ENCODE measurements at places on chromosomes 3 and 15.

- DNase-seq, result no peak
Observed at GRCh38 chr3:143855183-143855582, 6.9 kb upstream of the SLC9A9 start.

DNA sequence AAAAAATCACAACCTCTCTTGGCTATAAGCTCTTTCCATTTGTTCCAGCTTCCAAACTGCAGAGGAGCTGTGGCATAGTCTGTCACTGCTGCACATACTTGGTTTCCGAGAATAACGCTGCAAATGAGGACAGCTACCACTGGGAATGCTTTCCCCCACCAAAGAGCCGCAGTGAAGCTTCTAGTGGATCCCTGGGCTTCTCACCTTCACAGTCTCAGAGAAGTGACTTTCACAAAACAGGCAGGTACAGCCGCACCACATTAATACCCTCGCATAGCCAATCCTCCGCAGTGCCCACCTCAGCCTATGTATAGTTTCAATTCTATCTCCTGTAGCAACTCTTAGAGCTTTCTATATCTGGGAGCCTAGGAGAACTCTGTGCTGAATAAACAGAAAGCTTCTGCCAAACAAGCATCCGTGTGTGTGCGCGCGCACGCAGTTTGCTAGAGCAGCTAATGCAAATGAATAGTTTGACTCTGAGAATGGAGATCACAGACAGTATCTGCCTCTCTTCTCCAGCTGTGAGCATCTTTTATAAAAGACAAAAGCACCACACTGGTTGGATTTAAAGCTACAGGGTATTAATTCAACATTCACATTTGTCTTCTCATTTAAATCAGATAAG lies 81.9 kb upstream of the PLXND1 start:
- no peak for DNase-seq

DNA sequence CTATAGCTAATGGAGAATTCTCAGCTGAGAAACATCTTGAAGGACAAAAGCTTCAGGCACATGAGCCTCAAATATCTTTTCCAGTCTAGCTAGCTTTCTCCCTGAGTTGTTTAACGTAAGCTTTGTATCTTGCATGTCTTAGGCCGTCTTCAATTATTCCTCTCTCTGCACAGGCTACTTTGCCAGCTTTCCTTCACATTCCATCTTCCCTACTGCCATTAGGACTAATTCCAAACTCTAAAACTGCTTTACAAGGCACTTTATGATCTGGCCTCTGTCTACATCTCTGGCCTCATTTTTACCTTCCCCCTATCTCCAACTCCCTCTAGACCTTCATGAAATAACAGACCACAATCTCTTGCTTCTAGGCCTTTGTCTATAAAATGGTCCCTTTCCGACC lies 171.4 kb downstream of the GREM1 start:
- DNase-seq, result no peak

- DNase-seq, result no peak
Observed at GRCh38 chr3:9681723-9682081, 21.9 kb upstream of the CPNE9 start.

GRCh38 chr3:134809427-134810051 lies 14.5 kb downstream of the EPHB1 start:
- no peak for DNase-seq

DNA sequence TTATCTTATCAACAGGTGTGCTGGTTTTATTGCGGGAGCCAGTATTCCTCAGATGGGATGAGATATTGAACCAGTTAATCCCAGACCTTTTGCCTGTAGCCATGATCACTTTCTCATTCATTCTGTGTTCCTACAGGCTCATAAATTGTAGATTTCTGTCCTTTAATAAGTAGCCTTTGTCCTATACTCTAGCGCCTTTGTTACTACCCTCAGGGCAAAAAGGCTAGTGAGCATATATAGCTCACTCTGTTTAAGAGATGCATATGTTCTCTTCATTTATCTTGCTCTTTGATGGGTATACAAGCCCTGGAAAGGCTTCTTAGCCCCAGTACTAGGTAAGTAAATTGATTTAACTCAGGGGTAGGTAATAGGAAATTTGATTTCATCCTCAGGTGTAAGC lies 95.1 kb downstream of the OXSM start:
- no peak for DNase-seq

DNA sequence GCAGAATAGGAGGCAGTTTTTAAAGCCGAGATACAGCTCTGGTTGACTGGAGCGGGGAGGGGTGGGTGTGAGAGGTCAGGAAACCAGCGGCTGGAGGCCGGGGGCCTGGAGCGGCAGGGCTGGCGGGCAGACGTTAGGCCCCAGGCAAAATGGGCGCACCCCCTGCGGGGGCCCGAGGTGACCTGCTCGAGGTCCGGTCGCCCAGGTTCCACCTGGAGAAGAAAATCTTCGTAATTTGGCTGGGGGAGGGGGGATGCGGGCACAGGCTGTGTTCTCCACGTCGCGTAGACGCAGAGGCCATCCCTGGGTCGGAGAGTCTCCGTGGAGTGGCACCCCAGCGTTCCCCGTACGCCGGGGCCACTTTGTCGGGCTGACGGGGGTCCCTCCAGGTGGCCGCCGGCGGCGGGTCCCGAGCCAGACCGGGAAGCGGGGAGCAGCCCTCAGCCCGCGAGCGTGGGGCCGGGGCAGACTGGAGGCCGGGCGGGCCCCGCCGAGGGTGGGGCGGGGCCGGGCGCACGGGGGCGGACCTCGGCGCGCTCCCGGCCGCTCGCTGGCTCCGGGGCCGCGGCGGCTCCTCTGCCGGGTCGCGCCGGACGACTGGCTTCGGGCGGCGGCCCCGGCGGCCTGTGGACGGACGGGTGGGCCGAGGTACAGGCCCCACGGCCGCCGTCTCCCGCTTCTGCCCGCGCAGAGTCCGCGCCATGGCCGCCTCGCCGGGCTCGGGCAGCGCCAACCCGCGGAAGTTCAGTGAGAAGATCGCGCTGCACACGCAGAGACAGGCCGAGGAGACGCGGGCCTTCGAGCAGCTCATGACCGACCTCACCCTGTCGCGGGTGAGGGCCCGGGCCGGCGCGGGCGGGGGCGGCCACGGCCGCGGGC lies at the start of gene CRTC3:
Gene CRTC3, plus strand, starts transcription at position 553 of the 879 bp plus-strand sequence. Its CDS starts 149 bp downstream, at position 702.
- DNase-seq, result peak; percentile 57

DNA sequence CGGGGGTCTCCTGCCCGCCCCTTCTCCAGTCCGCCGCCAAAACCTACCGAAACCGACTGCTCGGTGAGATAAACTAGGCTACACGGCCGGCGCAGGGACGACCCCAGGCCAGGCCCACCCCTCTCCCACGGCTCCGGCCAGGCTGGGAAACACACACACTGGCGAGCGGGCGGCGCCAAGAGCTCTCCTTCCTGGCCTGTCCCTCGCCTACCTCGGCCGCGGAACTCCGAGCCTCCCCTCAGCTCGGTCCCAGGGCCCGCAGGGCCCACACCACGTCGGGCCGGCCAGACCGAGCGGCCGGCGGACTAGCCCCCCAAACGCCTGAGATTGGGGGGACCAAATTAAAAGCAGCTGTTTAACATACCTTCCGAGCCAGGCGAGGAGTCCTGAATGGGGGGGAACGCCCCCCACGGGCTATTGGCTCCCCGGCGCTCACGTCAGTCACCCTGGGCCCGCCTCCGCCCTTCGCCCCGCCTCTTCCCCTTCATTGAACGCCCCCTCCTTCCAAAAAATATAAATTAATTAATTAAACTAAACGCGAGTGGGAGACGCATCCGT lies 4.0 kb upstream of the SIN3A start:
- peak; percentile 88 for DNase-seq

All from stimulated activated naive CD4-positive, alpha-beta T cell treated with Interleukin-2 at 50 U/mL for 16 hours (primary cell).